ENCODE measurements at places on chromosomes 3 and 15.

DNA sequence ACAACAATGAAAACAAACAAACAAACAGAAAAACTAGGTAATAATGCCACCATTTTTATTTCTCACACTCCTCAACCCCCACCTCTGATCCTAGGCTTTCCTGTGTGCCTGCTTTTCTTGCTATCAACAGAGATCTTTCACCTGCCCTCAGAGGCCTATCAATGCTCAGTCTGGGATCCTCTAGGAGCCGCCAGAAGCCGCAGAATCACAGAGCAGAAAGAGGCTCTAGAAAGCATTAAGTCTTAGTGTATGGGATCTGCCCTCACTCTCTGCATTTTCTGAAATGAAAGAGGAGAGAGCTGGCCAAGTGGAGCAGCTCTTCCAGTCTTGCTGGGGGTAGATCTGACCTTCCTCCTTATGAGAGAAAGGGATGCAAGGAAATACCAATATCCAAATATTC, 306.8 kb downstream of the TUSC7 start:
- no peak for DNase-seq

GRCh38 chr15:85407421-85408269, 27.2 kb downstream of the AKAP13 start:
- no peak for DNase-seq

DNA sequence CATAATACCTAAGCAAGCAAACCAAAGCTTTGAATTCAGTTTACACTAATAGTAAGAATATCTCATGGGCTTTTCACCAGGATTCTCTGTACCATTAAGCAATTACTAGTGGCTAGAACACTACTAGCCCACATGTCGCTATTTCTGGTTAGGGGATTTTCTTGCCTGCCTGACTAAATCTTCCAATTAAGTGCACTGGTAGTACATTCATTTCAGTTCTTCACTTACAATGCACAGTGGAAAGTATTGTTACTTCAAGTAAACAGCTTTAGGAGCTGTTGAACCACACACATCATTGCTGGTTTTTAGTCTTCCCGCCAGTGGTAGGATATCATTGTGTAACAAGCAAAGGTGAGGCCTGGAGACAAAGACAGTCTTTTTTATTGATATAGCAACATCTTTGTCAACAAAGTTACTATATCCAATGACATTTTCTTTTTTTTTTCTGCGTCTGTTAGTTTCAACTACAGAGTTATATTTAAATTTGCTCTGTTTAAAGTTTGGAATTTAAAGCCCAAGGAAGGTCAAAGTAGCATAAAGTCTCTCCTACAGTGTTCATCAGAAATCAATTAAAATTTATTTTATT, 826.8 kb upstream of the NR2F2 start:
- DNase-seq: no peak

GRCh38 chr3:57152151-57153143, 12.7 kb downstream of the IL17RD start:
- no peak for DNase-seq

DNA sequence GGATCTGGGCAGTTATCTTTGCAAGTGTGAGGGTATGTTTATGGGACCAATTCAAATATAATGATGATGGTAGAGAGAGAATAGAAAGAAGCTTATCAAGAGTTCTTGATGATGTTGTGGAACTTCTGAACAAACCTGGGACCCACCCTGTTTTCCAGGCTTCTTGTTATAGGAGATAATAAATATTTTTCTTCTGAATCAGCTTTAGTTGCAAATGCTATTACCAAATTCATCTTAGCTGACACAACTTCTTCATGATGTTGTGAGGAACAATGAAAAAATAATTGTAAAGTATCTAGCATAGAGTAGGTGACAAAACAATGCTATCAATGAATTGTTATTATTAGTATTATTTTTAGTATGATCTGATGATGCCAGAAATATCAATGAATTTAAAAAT, 43.5 kb upstream of the PTX3 start:
- no peak for DNase-seq

DNA sequence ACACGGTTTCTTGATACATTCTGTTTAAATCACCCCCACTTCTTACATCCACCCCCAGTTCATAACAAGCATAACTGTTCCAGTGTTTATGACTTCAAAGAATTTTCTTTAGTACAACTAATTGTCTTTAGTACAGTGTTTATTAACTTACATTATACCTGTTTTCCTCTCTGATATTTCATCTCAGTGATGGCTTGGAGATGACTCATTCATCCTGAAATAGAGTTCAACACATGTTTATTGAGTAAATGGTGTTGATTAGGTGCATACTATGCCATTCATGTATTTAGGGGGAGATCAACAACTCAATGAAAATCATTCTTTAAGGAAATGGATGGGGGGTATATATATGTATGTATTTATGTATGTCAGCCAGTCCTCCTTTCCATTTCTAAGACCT, 21.7 kb upstream of the UTS2B start:
- no peak for DNase-seq
